A673 (cell line): ENCODE measurements at places on chromosomes 11 and 22. TPM values are rescaled to one million over a fixed set of nuclear protein-coding genes. Genes with fewer than 3 reads are reported as not detected.

- no peak for DNase-seq
- H3K27ac ChIP-seq: no peak overlapping the region
- H3K27me3 ChIP-seq: no peaks in the 10 kb centered on the region
- no peak overlapping the region for H3K4me3 ChIP-seq
- H3K36me3 ChIP-seq: no peaks in the 10 kb centered on the region
- H3K4me1 ChIP-seq: no peaks in the 10 kb centered on the region
These were observed 72.1 kb downstream of the PTPRJ start for GRCh38 chr11:48052183-48053044.

GRCh38 chr11:44901120-44901633 is 49.5 kb downstream of the TP53I11 start:
- no peak for DNase-seq
- H3K4me3 ChIP-seq: no peak overlapping the region
- no peaks in the 10 kb centered on the region for H3K36me3 ChIP-seq
- no peaks in the 10 kb centered on the region for H3K4me1 ChIP-seq
- no peaks in the 10 kb centered on the region for H3K27me3 ChIP-seq

GRCh38 chr22:40415531-40416266 is 45.3 kb downstream of the SGSM3 start:
- H3K4me3 ChIP-seq: no peak overlapping the region
- no peak for DNase-seq
- H3K36me3 ChIP-seq: peaks cover 34% of the 10 kb centered on the region
- H3K4me1 ChIP-seq: peaks cover 16% of the 10 kb centered on the region

Gene IGF2
- 0.17 and 0.20 TPM in 2 replicates for total RNA-seq
